Calu3 (cell line): ENCODE measurements at places on chromosomes 5 and 9.

DNA sequence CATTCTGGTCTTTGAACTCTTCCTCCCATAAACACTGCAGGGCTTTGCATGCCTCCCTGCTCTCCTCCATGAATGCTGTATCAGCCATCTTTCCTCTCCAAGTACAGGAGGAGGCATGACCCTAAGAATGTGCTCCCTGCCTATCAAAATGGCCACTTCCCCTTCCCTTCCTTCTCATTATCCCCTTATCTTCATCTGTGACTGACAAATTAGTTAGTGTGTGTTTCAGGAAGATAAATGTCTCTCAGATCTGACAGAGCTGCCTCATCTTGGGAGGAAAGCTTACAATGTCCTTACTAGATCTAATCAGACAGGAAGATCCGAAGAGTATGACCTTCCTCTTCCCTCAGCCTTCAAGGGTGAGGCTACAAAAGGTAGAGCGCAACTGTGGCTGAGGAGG, 46.2 kb downstream of the TLR4 start:
- DNase-seq, result no peak

DNA sequence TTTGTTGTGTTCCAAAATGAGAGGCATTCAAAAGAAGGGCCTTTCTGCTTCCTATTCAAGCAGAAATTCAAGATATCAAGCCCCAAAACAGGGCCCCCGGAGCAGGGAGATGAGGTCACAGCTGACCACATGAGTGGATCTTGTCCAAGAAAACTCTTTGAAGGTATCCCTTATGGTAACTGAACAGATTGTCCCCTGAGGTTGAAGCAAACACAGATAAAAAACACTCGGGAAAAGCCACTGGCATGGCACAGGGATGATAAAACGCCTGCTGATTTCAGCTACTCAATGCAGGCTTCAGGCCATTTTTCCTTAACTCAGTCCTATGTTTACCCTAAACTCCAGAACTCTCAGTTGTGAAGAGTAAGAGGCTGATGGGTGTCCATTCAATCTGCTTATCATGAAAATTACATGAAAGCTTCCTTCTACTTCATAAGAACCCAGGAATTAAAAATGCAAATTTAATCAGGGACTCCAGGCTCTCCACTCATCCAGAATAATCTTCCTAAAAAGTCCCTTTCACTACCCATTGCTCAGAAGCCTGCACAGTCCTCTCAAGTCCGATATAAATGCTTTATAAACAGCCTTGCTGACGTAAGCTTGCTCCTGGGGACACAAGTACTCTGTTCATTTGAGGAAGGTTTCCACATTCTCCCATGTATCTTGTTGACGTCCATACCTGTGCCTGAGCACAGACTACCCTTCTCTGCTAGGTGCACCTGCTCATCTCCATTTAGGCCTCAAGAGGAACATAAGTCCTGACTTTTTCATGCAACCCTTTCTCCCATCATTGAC, 35.9 kb upstream of the SLC1A3 start:
- DNase-seq, result no peak

GRCh38 chr5:159851053-159851452, 65.2 kb upstream of the ADRA1B start:
- DNase-seq, result peak; percentile 12

DNA sequence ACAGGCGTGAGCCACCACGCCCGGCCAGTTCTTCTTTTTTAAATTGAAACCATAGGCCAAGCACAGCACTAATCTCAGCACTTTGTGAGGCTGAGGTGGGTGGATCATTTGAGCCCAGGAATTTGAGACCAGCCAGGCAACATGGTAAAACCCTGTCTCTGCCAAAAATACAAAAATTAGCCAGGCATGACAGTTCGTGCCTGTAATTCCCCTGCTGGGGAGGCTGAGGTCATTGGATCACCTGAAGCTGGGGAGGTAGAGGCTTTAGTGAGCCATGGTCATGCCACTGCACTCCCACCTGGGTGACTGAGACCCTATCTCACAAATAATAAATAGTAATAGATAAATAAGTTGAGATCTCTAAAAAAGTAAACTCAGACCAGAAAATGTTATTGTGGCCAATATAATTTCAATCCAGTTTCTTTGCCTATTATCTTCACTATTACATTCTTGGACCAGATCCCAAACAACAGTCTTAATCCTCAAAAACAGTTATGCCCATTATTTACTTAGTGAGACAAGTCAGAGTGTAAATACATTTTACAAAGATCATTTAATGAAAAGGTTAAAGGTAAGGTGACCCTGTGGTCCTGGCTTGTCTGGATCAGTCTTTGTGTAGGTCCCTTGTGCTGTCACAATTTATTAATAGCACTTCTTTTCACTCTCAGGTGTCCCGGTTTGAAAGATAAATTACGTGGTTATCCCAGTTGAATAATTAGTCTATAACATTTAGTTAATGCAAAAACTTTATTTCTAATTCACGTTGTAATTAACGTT, 53.6 kb downstream of the RAB24 start:
- no peak for DNase-seq

DNA sequence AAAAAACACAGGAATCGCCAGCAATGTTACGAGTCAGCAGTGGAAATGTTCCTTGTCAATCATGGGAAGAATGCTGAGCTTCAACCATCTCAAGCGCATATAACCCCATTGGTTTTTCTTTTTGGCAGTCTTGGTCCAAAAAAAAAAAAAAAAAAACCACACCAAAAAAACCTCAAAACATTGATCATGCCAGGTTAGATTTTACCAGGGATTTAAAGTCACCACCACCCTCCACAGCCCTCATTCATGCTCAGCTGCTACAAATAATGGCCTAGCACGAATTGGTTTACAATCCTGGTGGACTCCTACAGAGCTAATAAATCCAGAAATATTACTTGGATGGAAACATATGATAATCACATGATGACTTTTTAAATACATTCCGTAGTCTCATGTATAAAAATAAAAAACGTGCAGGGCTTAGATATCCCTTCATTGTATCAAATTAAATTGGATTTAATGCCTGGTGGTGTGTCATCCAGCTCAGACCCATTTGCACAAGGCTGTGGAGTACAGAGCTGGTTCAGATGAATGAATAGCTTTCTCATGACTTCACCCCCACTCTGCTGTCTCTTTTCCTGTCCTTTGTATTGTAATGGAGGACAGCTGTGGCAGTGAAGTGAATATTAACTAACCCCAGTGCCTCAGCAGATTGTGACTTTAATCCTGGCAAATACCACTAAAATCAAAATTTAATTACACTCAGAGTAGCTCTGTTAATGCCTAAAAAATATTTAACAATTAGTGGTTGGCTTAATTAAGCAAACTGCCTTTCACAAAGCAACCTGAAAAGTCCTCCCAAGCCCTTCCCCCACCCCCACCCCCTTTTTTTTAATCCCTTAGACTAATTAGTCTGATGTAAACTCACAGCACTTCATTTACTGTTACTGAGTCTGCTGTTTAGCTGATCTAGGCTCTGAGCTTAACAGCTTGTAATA, 626.5 kb upstream of the ZNF608 start:
- no peak for DNase-seq

GRCh38 chr9:133463234-133463863, 3.6 kb downstream of the CACFD1 start:
- DNase-seq, result peak; percentile 23

- no peak for DNase-seq
Measured at GRCh38 chr9:98790134-98790841, 6.1 kb downstream of the ANKS6 start.

- DNase-seq, result no peak
Measured at GRCh38 chr5:27462936-27463335, 424.6 kb upstream of the CDH9 start.

GRCh38 chr9:89986190-89986589, 381.4 kb downstream of the GADD45G start:
- no peak for DNase-seq

- no peak for DNase-seq
Measured at GRCh38 chr5:81630684-81631083, 120.2 kb downstream of the SSBP2 start.

DNA sequence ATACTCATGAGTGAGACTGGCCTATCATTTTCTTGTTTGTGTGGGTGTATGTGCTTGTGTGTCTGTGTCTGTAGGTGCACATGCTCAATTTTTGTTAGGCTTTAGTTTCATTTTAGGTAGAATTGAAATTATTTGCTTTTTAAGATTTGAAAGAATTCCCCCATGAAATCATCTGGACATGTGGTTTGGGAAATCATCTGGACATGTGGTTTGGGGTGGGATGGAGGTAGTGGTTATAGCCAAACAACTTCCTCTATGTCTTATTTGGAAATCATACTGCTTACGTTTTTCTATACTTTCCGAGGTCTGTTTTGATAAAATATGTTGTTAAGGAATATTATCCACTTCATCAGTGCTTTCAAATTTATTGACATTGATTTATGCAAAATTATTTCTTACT, 485.4 kb upstream of the CLINT1 start:
- no peak for DNase-seq

- no peak for DNase-seq
Measured at GRCh38 chr5:156927545-156927944, 35.5 kb downstream of the TIMD4 start.

DNA sequence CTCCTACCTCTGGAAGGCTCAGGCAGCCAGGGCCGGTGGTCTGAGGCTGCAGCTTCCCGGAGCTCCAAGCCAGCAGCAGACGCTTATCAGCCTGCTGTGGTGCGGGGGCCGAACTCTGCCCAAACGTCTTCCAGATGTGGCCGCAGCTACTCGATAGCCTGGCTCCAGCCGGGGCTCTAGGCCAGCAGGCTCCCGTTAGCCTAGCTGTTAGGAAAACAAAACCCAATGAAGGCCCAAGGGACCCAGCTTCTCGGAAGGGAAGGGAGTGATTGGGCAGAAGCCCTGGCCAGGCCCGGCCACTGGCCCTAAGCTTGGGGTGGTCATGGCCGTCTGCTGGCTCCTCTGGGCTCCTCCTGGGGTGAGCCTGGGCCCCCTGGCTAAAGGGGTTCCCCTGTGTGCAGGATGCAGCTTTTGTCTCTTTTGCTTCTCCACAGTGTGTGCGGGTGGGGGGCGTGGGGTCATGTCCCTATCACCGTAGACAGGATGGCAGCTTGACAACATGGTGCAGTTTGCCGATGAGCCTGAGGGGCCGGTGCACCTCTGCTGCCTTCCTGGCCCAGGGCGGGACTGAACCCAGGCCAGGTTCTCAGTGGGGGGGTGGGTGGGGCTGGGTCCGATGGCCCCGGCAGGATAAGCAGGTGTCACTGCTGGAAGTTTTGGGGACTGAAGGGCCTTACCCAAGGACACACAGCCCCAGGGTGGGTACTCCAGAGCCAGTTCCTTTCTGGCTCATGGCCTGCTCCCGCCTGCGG, 18.7 kb downstream of the MYMK start:
- no peak for DNase-seq

- peak; percentile 76 for DNase-seq
Measured at GRCh38 chr5:121503111-121503840, 348.4 kb upstream of the FTMT start.

DNA sequence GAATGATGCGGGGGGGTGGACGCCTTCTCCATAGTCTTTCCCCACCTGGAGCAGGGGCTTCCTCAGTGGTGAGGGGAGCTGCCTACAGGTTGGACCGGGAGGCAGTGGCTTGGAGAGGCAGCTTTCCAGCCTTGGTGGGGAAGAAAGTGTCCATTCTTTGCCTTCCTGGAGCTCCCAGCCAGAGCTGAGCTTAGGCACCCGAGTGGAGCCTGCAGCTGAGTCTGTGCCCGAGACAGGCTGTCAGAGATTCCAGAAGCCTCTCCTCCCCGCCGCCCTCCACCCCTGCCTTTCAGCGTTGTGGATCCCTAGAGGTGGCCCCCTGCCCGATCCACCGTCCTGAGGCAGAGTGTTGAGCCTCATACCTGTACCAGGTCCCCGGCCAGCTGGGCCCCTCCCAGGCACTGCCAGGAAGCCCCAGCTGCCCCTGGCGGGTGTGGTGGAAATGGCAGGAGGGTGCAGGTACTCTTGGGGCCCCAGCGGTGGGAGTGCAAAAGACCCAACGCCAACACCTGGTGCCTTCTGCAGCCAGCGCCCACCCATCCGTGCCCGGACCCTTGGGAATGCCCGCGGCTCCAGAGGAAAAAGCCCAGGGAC, 112.0 kb downstream of the RXRA start:
- no peak for DNase-seq

- no peak for DNase-seq
Measured at GRCh38 chr5:32790411-32790951, 79.4 kb downstream of the NPR3 start.

DNA sequence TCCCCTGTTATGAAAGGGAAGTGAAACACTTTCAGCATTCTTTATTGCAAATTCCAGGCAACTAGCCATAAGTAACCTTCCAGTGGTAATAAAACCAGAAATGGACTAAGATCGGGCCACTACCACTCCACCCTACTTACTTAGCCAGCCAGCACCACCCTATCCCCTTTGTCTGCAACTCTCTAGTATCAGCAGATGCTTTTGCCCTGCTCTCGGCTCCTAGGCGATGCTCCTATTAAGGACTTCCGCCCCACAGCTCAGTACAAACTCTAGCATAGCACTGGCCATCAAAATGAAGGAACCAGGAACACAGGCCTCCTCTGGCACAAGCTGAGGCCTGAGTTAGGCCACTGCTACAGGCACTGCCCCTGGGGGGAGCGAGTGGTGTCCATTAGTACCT, 81.2 kb downstream of the GLDC start:
- DNase-seq, result no peak

GRCh38 chr9:18755263-18755662, 277.7 kb downstream of the SAXO1 start:
- no peak for DNase-seq

- no peak for DNase-seq
Measured at GRCh38 chr9:3151672-3152576, 308.0 kb upstream of the PUM3 start.

DNA sequence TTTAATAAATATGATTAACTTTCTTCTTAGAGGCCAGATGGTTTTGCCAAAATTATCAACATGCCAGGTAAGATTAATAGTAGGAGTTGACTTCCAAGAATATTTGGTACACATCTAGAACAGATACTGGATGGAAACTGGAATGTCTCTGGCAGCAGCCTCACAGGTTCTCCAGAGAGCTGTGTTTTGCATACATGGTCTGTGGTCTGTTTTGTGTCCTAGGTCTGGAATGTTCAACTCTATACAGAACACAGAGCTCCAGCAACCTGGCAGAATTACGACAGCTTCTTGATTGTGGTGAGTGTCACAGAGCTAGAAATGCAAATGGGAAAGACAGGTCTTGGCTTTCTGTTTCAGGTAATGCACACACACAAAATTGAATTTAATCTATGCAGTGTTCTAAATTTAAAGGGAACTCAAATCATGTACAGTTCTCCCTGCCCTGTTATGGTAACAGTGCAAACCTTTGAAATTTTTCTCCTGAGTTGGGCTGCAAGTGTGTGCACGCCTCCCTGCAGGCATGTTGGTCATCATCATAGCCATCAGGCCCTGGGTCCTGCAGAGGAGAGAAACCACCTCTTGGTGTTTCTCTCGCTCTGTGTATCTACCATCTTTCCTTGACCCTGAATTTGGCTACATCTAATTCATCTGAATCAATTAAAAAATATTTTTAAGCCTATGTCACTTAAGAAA, 58.3 kb downstream of the PIK3R1 start:
- DNase-seq, result no peak

DNA sequence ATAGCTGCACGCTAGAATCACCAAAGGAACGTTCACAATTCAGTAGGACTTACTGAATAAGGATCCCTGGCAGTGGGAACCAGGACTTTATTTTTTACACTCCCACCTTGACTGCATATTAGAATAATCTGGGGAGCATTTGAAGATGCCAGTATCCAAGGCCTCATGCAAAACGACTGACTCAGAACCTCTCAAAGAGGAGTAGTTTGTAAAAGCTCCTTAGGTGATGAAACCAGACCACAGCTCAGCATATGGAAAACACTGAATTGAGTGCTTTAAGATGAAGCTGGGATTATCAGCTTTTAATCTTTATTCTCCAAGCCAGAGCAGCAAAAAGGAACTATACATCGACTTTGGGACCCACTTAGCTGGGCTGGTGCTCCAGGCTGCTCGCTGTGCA, 288.3 kb downstream of the MLLT3 start:
- DNase-seq, result no peak

- no peak for DNase-seq
Measured at GRCh38 chr5:73204332-73204731, 31.3 kb downstream of the TMEM174 start.
